Choroid plexus epithelial cell (primary cell): ENCODE measurements at places on chromosomes 2 and 18.

GRCh38 chr2:205730191-205730590 is 47.9 kb downstream of the NRP2 start:
- no peak for DNase-seq

DNA sequence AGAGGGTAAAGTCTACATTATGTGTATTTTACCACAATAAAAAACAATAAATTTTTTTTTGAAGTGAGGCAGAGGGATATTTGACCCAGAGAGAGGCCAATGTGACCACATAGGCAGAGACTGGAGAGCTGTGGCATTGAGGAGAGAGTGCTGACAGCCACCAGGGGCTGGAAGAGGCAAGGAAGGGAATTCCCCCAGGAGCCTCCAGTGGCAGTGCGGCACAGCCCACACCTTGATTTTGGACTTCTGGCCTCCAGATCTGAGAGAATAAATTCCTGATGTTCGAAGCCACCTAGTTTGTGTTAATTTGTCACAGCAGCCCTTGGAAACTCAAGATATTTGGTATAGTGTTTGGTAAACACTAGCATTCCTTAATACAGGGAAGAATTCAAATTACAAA is 22.7 kb downstream of the ANKRD29 start:
- no peak for DNase-seq

- DNase-seq, result no peak
These were observed 599.3 kb downstream of the ARHGAP15 start for GRCh38 chr2:143728498-143728897.

DNA sequence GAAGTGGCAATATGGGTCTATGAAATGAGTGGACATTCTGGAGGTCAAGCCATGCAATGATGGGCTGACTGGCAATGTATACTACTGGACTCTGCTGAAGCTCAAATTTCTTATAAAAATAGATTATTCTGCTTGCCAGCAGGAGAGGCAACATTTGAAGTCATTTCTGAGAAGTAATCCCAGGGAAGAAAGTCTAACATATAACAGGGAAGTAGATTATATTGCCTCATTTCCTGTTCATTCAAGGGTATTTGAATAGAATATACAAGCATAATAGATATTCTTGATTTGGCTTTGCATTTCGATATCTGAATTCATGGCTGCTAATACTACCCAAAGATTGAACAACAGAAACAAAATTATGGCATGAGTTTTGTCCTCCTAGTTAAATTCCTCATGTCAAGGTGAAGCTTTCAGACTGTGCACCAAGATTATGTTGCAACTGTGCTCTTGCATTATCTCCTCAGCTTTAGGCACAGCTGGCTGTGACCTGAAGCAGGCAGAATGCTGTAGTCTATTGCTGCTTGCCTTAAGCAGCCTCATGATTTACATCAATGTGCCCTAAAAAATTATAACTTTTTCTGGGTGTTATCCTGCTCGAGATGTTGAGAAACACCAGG is 13.3 kb upstream of the TMX3 start:
- DNase-seq, result no peak

- no peak for DNase-seq
These were observed 961.0 kb upstream of the CDH2 start for GRCh38 chr18:29137773-29138495.

GRCh38 chr2:86510436-86510933 is 52.8 kb downstream of the CHMP3 start:
- no peak for DNase-seq

- no peak for DNase-seq
These were observed 80.9 kb downstream of the SLC25A12 start for GRCh38 chr2:171813126-171813525.

DNA sequence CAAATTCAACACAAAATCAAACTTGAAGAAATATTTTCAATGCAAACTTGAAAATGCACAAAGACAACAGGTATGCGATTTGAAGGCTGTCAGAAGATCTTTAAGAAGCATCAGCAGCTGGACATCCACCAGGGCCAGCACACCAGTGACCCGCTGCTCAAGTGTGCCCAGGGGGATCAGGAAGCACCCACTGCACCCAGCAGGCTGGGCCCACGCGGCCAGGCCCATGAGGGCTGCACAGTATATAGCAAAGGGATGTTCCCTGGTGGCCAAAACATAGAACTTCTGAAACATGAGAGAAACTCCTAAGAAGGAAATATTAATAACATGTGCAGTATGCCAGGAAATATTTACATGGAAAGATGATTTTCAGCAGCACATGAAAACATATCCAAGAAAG is 25.0 kb downstream of the WDFY1 start:
- no peak for DNase-seq

DNA sequence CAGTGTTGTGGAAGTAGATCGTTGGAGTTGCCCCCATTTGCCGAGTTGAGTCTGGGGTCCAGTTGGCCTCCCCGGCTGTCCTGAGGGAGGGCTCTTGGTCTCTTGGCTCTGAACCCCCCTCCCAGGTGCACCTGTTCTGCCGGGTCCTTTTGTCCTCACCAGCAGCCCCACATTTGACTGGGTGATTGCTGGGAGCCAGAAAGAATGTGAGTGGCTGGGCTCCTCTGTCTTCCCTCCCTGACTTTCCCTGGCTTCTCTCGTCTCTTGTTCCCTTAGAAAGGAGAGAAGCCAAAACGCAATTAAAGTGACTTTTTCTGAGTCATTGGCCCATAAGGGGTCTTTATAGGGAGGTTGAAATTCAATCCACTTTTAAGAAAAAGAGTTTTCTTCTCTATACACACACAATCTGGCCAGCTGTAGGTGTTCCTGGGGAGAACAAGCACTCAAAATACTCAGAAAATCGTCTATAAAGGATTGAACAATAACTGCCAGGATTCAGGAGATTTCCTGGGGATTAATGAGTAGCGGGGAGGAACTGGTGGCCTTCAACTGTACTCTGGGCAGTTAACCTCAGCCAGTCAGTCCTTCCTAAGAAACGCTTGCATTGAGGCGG is 131.0 kb downstream of the TMEM182 start:
- DNase-seq, result no peak

DNA sequence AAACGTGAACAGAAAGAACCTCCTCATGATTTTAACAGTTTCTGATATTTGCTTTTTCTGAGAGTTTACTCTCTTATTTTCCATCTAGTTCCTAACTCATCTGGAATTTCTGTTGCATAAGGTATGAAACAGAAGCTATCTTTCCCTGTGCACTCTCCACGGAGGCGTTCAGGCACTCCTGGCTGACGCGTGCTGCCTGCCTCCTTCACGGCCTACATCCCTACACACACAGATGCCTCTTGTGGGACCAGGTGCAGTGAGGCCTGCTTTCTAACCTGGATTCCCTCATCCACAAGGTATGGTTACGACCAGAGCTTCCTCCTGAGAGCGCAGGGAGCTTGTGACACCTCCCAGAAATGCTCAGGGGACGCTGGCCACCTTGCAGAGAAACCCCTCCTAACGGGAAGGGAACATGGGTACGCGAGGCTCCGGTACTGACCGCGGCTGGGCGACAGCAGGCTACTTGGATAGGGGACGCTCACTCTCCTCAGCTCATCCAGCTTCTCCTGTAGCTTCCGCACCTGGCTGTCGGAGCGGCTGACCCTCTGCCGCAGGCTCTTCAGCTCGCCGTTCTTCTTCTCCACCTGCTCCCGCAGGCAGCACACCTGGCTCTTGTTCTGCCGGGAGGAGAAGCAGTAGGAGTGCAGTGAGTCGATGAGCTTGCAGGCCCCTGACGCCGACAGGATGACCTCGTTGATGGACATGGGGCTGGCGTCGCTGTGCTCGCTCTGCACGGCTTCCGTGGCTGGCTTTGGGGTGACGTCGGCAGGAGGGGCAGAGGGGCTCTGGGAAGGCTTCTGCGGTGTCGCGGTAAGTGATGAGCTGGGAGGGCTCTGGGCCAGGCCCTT is 4.3 kb downstream of the THAP4 start:
- no peak for DNase-seq

DNA sequence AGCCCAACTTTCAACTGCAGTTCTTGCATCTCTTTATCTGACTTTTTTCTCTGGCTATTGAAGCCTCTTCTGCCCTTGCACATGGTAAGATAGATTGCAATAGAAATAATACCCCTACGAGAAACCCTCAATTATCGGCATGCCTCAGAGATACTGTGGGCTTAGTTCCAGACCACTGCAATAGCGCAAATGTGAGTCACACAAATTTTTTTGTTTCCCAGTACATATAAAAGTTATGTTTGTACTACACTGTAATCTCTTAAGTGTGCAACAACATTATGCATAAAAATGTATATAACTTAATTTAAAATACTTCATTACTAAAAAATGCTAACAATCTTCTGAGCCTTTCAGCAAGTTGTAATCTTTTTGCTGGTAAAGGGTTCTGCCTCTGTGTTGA is 124.7 kb downstream of the PDE1A start:
- peak; percentile 87 for DNase-seq

DNA sequence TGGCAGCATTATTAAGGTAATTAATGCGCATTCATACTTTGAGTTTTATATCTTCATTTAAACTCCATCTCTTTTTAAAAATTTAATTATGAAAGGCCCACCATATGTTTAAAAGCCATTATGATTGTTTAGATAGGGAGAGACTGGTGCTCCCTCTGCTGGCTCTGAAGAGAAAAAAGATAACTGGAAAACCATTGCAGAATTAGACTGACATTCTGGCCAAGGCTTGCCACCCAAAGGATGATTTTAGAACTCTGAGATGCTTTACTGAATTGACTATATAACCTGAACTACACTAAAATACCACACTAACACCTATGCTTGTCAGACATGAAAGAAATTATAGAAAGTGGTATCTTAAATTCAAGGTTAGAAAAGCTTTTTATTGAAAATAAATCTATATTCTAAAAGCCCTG is 127.6 kb upstream of the SPOPL start:
- peak; percentile 74 for DNase-seq

- peak; percentile 75 for DNase-seq
These were observed 27.2 kb upstream of the BBS5 start for GRCh38 chr2:169452080-169452479.

GRCh38 chr2:3387011-3387410 is 7.5 kb downstream of the TRAPPC12 start:
- no peak for DNase-seq

DNA sequence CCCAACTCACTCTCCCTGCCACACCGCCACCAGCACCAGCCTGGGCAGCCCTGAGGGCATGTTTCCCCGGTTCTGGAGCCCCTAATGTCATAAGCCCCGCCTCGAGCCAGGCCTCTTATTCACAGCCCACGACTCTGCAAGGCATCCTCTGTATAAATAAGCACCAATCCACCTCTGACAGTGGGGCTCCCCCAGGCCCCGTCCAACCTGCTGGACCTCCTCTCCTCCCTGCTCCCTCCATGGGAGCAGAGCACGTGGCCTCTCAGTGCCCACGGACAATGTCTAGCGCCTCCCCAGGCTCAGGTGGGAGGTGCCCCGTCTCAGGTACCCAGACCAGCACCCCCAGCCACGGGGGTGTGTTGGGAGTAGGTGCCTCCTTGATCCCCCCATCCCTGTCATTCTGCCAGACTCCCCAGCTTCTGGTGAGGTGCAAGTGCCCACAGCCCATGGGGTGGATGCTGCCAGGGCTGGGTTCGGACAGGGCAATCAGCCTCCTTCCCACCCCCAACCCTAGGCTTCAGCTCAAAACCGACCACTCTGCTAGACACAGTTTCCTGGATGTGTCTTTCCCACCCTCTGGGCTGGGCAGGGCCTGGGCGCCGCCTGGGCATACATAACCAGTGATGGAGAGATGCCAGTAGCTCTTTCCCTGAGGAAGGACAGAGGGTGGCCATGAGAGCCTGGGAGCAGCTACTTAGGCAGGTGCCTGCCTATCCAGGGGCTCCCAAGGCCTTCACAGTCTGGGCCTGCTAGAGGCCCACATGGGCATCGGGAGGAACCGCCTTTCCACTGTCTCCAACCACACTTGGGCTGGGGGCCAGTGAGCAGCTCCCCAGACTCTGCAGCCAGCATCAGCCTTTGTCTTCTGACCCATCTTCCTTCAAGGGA is 1.6 kb upstream of the ADRA2B start:
- no peak for DNase-seq

GRCh38 chr2:240024766-240025165 is 376 bp downstream of the NDUFA10 start:
- DNase-seq, result peak; percentile 9

GRCh38 chr2:85429213-85429923 is 10.9 kb downstream of the SH2D6 start:
- DNase-seq, result no peak

DNA sequence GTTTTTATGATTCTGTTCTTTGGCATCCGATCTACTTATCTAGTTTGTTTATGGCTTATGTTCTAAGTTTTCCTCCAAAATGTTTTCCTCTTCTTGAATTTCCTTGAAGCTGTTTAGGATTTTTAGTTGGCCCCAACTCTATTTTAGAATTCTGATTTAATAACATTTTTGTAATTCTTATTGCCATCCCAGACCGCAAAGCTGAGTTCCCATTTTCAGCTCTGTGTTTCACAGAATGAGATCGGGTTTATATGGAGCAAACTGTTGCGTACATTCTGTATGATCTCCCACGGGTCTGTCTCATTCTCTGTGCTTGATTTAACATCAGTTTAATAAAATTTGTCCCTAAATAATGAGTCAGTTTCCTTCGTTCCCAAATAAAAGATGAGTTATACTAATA is 59.3 kb downstream of the DPP4 start:
- DNase-seq, result peak; percentile 53

- DNase-seq, result no peak
These were observed 262.4 kb downstream of the NBAS start for GRCh38 chr2:15298770-15299169.

- no peak for DNase-seq
These were observed 105.0 kb upstream of the SH3BP4 start for GRCh38 chr2:234846599-234847363.

GRCh38 chr2:236849940-236850339 is 235.7 kb upstream of the COPS8 start:
- DNase-seq, result no peak

- no peak for DNase-seq
These were observed 1045.7 kb upstream of the CELF4 start for GRCh38 chr18:38611036-38611964.

DNA sequence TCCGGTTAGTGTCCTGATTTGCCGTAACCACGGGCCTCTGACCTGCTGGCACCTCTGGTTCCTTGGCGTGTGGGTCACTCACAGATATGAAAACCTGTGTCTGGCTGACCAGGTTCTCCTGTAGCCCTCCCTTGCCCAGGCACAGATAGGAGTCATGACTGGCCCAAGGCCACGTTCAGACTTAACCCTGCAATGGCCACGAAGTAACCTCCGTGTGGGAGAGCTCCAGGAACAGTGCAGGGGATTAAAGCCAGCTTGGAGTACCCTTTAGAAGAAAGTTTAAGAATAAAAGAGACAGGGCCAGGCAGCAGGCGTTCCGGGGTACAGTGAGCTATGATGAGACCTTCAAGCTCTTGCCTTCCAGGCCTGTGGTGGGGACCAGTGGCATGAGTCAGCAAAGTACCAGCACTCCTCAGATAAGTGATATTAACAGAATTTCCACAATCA is 25.5 kb downstream of the CENPO start:
- peak; percentile 62 for DNase-seq

DNA sequence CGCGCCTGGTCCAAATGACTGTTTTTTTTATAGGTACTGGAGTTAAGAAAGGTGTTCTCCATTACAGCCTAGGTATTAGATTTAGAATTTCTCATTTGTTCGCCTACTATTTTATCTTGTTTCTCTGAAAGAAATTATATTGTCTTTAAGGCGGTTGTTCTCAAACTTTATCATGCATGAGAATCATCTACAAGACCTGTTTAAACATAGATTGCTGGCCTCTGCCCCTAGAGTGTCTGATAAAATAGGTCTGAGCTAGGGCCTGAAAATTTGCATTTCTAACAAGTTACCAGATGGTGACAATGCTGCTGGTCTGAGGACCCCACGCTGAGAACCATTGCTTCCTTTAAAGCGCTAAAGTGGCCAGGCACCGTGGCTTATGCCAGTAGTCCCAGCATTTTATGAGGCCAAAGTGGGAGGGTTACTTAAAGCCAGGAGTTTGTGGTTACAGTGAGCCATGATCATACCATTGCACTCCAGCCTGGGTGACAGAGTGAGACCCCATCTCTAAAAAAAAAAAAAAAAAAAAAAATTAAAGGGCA is 34.0 kb upstream of the RNF138 start:
- DNase-seq, result no peak
